T-helper 1 cell (primary cell): ENCODE measurements at places on chromosomes 7 and 10.

- DNase-seq: no peak
These were observed 27.5 kb upstream of the PURB start for GRCh38 chr7:44912775-44913347.

DNA sequence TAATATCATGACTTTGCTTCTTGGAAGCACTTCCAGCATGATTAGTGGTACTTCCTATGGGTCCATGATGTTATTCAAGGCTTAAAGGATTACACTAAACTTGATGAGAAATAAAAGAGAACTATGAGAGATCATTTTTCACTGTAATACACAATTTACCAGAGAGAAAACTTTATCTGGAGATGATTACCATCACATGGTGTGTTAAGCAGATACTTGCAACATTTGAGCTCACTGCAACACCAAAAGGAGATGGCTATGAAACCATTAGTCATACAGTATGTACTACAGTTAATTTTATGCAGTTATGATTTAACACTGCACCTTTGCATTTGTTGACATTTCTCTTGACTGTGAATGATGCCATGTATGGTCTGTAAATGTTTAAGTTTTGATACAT lies 311.3 kb upstream of the AOAH start:
- no peak for DNase-seq

DNA sequence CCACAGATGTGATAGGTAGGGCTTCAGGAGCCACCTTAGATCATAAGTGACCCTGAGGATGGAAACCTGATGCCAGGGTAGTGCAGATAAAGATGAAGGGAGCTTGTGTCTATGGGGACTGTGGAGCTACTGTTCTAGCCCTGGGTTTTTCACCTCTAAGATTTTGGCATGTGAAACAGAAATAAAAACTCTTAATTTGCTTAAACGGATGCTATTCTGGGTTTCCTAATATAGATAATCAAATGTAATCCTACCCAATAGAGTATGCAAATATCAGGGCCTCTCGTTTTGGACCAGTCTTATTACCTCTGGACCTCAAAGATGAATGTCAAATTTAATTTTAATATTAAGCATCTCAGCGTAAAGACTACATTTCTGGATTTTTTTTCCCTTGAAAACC lies 49.3 kb downstream of the ABCB4 start:
- no peak for DNase-seq

- DNase-seq: no peak
These were observed 132.4 kb downstream of the SVIL start for GRCh38 chr10:29502351-29502750.

DNA sequence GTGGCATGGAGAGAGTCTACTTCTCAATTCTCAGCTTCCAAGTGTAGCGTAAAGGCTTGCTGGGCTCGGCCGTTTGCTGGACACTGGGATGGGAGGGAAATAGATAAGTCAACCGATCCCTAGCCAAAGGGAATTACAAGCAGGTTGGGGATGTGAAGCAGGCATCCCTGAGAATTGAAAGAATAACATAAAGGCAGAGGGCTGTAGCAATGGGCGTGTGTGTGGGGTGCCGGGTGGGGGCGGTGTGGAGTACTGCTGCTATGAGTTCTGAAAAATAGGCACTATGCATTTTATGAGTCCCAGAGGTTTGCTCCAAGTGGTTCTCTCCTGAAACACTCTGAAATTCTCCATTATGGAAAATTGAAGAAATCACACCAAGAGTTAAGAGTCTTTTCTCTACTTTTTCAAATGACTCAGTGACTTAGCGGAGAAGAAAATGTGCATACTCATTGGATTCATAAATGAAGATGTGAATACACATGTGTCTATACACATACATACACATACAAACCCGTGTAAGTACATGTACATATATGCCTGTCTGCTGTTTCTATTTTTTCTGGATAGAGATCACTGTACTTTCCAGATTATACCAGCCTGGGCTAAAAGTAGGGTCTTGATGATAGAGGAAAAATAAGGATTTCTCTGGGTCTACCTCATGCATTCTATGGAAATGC lies 65.4 kb downstream of the ADRA2A start:
- no peak for DNase-seq

DNA sequence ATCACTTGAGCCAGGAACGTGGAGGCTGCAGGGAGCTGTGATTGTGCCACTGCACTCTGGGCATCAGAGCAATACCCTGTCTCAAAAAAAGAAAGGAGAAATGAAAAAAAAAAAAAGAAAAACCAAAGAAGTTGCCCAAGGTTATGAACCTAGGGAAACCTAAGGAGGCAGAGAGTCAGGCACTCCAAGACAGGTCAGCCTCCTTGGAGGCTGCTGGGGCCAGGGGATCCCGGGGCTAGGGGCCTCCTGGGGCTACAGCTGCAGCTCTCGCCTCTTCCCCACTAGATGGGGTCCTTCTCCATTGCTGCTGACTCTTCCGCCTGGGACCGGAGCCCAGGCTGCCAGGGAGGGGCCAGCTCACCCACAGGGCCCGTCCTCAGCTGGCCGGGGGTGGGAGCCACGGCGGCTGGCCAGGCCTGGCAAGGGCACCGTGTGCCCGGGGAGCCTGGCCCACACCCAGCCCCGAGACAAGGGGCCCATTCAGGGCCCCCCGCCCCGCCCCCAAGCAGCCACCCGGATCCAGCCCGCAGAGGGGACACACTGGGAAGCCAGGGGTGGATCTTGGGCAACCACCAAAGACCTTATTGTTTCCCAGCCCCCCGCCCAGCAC lies 1.7 kb upstream of the SPACDR start:
- no peak for DNase-seq

DNA sequence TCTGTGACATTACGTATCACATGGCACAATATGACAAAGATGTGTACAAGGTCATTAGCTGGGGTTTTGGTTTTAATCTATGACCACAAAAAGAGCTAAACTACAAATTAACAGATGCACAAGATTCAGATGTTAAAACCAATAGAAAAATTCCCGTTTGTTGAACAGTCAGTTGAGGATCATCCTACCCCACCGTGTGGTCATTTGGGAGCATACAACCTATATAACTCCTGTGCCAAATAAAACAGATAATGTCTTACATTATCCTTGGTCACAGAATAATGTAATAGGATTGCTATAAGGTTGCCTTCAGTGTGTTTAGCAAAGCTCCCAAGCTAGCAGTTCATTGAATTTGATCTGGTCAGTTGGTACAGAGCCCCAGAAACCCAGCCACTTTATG lies 28.2 kb downstream of the ASNS start:
- no peak for DNase-seq

DNA sequence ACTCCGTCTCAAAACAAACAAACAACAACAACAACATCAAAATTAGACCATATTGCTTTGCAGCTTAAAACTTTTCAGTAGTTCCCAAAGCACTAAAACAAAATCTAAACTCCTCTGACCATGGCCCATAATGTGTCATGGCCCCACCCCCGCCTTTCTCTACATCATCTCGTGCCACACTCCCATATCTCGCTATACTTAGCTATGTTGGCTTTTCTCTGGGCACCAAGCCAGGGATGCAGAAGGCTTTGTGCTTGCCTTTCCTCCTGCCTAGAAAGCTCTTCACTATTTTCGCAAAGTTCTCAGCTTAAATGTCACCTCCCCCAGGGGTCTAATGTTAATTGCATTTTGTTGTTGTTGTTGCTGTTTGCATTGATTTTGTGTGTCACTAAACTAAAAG lies 15.1 kb upstream of the SLC16A12 start:
- no peak for DNase-seq

DNA sequence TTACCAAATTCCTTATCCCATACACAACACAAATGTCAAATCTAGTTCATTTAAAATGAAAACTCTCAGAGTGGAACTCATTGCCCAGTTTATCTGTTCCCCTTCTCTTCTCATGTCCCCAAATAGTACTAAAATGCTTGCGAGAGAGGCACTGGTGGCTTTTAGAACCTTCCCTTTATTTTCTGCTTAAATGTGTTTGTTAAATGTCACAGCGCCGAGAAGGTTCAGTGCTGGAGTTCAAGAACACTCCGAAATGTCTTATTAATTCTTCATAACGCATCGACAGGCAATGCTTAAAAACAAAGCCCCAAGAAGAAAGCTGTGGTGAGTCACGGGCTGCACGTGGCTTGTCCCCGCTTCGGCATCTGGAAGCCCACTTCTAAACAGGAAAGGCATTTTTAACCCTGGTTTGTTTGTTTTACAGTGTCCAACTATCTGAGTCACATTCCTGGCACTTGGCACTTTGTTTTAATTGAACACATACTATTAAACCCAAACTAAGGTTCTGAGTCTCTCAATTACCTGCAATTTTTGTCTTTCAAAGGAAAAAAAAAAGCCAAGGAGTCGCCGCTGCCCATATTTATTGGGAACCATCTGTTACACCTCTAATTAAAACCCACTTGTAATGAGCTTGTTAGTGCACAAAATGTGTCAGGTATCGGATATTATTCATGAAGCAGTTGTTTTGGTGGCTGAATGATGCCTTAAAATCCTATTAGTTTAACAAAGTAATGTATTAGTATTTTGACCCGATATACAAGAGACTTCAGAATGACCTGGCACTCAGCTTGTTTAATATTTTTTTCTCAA lies 49.9 kb upstream of the MGMT start:
- DNase-seq: no peak
